ENCODE measurements at places on chromosomes 11 and 22.

DNA sequence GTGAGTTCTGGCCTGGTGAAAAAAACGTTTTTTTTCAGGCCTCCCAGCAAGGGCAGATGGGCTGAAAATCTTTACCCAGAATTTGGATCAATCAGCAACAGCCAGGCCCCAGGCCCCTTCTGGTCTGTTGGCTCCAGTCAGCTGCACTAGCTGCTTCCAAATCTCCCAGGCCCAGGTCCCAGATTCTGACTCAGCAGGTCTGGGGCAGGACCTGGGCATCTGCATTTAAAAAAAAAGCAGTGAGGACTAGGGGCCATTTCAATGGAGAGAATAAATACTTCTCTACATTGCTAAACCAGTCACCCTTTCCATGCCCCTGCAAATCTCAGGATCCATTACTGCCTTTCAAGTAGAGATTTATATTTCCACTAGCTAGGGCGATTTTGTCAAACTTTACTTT lies 4.3 kb downstream of the SLC15A3 start:
- DNase-seq = no peak

GRCh38 chr11:105767931-105768330 lies 158.1 kb downstream of the GRIA4 start:
- no peak for DNase-seq

DNA sequence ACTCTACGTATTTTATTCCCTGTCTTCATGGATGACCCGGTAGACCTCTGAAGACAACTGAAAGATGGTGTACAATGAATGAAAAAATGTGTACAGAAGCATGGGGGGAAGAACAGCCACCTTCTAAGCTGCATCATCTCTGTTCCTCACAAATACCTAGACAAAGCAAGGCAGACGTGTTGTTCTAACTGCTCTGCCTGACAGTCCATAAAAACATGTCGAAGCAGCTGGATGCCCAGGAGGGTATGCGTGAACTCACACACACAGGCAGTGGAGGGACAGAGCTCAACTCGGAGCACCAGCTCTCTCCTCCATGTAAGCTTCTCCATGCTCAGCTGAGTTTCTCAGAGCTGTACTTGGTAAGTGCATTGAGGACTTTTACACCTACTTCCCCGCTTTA lies 327.4 kb downstream of the CTTN start:
- DNase-seq = no peak

GRCh38 chr11:11217929-11218628 lies 135.0 kb downstream of the CSNK2A3 start:
- no peak for DNase-seq

DNA sequence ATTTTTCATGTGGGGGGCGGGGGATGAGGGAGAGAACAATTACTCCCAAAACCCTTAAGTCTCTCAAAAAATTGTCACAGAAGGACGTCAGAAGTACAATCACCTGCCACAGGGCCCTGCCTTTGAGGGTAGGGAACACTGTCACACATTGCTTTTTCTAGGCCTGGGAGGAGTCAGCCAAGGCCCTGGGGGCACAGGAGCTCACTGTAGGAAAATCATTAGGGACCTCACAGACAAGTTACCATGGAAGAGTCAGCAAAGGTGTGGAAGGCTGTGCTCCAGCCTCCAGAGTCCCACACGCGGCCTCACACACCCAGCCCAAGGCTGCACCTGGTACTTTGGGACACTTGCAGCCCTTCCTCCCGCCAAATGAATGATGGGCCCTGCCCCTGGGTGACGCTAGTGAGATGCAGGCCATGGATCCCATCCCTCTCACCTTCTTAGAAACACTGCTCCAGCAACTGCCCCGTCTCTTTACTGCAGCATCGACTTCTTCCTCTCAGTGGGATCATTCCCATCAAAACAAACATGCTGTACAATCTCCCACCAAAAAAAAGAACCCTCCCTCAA lies 3.3 kb downstream of the PLEKHA7 start:
- no peak for DNase-seq

DNA sequence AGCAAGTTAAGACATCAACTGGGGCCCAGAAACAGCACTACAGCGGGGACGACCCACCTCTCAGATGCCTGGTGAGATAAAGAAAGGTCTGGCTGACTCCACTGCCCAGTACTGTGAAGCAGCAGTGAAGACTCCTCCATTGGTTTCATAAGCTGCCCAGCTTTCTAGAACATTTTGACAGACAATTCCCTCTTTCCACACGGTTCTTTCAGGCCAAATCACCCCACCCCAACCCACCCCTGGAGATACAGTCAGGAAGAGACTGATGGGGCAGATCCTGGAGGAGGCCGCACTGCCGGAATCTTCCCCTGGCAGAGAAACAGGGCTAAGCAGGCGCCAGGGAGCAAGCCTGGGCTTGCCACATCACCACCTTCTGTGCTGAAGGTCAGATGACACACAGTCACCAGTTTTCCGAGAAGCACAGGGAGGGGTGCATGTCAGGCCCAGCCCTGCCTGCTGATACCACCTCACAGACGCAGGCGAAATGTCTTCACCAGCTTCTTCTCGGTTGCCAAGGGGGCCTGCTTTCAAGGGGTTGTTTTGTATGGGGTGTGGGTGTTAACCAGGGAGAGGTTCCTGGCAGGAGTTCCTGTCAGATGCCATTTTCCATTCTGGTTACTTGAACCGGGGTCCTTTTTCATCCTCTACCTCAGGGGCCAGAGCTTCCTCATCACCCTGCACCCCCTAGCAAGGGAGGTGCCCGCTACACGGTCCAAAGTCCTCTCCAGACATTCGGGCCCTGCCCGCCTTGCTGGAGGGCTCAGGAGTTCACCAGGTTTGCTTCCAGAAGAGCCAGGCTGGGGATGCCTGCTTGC lies 1.4 kb upstream of the NEAT1 start:
- DNase-seq = peak; percentile 49

DNA sequence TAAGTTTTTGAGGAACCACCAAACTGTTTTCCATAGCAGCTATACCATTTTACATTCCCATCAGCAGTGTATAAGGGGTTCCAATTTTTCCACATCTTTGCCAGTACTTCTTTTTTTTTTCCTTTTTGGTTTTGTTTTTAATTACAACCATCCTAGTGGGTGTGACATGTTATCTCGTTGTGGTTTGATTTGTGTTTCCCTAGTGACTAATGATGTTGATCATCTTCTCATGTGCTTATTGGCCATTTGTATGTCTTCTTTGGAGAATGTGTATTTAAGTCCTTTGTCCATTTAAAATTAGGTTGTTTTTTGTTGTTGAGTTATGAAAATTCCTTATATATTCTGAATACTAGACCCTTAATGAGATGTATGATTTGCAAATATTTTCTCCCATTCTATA lies 59.3 kb downstream of the STIM1 start:
- no peak for DNase-seq

- DNase-seq = no peak
Measured at GRCh38 chr22:50728523-50728931, 9.5 kb upstream of the ACR start.

DNA sequence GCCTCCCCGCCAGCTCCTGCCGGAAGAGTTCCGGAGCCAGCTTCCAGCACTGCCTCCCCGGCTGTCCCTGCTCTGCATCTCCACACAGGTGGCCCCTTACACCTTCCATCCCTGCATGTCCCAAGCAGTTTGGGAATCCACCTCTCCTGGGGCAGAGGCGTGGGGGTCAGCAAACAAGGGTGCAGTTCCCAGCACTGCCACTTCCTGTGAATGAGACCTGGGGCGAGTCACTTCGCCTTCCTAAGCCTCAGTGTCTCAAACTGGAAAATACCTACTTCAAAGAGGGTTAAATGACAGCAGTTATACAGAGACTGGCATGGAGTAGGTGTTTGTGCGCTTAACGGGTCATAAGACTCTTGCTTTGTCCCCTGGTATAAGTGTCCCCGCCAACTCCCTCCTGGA lies 5.2 kb downstream of the CYTH4 start:
- DNase-seq = no peak

GRCh38 chr22:20974336-20974955 lies 7.4 kb downstream of the AIFM3 start:
- no peak for DNase-seq

DNA sequence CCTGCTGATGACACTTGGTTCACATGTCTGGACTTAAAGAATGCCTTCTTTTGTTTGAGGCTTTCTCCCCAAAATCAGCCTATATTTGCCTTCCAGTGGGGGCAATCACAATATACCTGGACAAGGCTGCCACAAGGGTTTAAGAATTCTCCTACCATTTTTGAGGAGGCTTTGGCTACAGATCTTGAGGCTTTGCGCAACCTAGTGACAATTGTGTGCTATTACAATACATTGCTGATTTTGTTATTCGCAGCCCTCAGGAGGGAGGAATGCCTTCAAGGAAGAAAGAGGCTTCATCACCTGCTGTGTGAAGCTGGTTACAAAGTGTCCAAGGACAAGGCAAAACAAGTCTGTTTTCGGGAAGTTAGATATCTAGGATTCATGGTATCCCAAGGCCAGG lies 50.8 kb upstream of the OR4C15 start:
- no peak for DNase-seq

GRCh38 chr11:34609187-34609751 lies 11.6 kb upstream of the EHF start:
- DNase-seq = no peak

DNA sequence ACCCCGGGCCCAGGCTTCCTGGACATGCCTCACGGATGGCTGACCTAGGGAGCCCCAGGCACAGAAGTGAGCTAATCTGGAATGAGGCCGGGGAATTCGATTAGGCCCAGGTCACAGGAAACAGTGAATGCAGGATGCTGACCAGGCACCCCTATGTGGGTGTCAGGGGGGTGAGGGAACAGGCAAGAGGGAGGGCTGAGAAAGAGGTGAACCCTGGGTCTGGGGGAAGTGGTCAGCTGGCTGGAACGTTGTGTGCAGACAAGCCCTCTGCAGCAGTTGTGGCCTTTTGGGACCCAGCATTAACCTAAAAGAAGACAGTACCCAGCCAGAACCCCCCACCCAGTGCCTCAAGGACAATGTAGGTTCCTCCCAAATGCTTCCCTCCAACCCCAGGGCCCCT lies 8.1 kb downstream of the SERHL2 start:
- DNase-seq = no peak

GRCh38 chr11:100356035-100356434 lies 331.1 kb upstream of the ARHGAP42 start:
- no peak for DNase-seq

- no peak for DNase-seq
Measured at GRCh38 chr11:129259931-129260348, 67.8 kb upstream of the ARHGAP32 start.

DNA sequence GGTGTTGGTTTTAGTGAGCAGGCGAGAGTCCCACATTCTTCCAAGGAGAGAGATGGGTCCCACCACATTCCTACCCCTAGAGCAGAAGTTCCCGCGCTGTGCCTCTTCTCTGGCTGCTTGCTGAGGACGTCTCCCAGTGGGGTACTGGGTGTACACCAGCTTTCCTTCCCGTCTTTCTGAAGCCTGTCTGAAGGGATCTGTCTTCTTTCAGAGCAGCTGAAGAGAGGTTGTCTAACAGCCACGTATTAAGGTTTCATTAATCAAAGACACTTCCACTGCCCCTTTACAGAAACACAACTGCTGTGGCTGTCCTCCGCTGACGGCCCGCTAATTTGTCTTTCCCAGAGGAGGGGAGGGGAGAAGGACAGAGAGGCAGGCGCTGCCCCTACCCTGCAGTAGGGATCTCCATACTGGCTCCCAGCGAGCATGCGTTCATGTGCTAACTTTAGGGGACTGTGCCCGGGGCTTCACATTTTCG lies 56.0 kb downstream of the ZBTB16 start:
- no peak for DNase-seq

DNA sequence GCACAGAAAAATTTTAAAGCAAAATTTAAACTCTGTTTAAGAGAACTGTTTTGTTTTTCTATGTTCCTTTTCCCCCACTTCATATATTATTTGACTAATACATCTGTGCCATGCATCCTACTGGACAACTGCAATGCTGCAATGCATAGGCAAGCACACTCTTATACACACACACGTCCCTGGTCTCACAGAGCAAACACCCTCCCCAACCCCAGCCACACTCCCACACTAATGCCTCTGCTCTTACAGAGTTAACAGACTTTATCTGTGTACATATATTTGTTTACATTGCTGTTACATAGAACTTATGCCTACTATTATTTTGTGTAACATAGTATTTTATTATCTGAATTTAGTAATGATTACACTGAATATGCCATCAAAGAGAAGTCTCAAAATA lies 25.5 kb upstream of the CTSC start:
- DNase-seq = no peak

DNA sequence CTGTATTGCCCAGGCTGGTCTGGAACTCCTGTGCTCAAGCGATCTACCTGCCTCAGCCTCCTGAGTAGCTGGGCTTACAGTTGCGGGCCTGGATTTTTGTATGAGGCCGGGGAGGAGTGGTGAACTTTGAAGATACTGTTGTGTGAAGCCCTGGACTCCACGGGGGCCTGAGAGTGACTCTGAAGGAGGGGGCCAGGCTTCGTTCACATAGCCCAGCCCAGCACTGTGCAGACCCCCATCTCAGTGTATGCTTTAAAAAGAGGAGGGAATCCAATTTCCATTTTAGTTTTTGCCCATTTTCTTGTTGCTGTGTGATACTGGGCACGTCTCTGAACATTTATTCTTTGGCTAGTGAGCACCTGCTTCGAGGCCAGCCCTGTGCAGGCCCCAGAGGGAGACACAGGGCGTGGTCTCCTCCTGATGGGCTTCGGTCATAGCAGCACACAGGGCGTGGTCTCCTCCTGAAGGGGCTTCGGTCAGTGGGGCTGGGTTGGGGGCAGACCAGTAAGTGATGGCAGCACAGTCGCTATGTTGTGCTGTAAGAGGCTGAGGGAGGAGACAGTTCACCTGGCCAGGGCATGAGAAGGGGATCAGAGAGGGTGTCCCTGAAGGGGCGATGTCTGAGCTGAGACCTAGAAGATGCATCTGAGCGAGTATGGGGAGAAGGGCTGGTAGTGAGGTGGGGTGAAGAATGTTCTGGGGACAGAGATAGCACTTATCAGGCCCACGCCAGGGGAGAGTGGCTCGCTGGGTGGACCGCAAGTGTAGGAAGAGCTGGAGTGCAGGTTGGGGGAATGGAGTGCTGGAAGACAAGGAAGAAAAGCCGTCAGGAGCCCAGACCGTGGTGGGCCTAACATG lies 14.0 kb downstream of the SAMM50 start:
- DNase-seq = no peak

DNA sequence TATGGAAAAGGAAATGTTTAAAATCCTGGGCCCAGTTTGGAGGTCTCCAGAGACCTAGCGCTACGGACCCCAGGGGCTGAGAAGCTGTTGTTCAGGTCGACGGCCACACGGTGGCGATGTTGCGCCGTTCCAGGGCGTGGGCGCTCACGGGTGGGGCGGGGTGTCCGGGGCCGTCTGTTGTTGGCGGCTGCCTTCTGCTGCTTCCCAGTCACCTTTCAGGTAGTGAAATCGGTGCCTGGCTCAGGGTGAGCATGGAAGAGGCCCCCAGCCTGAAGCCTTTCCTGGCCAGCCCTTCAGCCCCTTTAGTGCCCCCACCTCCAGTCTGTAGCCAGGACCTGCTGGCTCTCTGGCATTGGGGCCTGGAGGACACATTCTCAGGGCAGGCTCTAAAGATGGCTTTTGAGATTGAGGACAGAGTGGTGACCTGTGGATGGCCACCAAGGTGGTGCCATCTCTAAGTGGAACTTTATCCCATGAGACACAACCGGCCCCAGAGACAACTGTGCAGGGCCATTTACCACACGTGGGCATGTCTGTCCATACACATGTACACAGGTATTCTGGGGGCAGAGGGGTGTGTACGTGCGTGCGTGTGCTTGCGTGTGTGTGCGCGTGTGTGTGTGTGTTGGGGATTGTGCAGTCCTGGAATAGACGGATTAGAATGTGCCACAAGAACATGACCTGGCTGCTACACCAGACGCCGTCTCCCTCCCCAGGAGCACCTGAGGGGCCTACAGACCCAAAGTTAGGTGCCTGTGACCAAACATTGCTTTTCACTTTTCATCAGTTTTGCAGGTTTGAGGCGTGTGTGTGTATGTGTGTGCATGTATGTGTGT lies 53.8 kb downstream of the ST14 start:
- peak; percentile 88 for DNase-seq

All from HEK293T (cell line).